ENCODE measurements at places on chromosomes 1 and 21.

DNA sequence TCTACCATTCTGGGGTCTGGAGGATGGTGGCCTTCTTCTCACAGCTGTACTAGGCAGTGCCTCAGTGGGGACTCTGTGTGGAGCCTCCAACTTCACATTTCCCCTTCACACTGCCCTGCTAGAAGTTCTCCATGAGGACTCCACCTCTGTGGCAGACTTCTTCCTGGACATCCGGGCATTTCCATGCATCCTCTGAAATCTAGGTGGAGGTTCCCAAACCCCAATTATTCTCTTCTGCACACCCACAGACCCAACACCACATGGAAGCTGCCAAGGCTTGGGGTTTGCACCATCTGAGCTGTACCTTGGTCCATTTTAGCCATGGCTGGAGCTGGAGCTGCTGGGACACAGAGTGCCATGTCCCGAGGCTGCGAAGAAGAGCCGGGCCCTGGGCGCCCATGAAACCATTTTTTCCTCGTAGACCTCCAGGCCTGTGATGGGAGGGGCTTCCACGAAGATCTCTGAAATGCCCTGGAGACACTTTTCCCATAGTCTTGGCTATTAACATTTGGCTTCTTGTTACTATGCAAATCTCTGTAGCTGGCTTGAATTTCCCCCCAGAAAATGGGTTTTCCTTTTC, 170.5 kb downstream of the FOXD2 start:
- H3K27ac ChIP-seq = no peak overlapping the region
- H3K4me3 ChIP-seq = no peak overlapping the region
- H3K4me1 ChIP-seq = no peaks in the 10 kb centered on the region
- H3K27me3 ChIP-seq = no peaks in the 10 kb centered on the region

DNA sequence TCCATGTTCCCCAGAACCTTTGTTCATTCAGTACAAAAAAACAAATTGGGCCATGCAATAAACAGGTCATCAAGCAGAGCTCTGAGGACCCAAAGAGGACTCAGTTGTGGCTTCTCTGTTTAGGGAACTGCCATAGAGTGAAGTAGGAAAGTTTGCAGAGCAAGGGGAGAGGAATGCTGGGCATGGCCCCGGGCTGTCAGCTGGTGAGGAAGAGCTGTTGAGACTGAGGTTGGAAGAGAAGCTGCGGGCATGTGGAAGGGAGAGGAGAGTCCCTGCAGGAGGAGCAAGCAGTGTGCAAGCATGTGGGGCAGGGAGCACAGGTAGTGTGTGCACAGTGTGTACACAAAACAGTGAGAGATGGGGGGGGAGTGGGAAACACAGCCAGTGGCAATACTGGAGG, 71.8 kb downstream of the NTPCR start:
- H3K36me3 ChIP-seq = no peaks in the 10 kb centered on the region
- H3K4me3 ChIP-seq = no peak overlapping the region
- no peaks in the 10 kb centered on the region for H3K27me3 ChIP-seq

DNA sequence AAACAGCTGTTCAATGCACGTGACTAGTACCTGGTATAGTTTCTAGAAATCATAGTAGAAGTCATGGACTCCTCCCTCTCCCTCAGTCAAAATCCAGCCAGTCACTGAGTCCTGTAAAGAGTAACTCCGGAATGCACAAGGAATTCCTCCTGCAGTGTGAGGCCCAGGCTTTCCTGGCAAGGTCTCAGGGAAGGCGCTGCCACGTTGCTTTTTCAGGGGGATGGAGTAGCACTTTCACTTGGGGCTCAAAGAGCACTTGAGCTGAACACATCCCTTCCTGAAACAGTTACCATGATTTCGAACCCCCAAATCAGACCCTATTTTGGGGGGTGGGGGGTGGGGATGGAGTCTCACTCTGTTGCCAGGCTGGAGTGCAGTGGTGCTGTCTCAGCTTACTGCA, 26.4 kb upstream of the LRRC8D start:
- H3K4me3 ChIP-seq = no peak overlapping the region
- DNase-seq = no peak
- H3K27me3 ChIP-seq = no peaks in the 10 kb centered on the region
- H3K27ac ChIP-seq = no peak overlapping the region
- H3K4me1 ChIP-seq = no peaks in the 10 kb centered on the region

- no peak overlapping the region for H3K27ac ChIP-seq
- H3K4me1 ChIP-seq = peaks cover 18% of the 10 kb centered on the region
- H3K4me3 ChIP-seq = no peak overlapping the region
- H3K27me3 ChIP-seq = no peaks in the 10 kb centered on the region
These were observed 7.8 kb upstream of the CPLANE2 start for GRCh38 chr1:16244650-16245285.

DNA sequence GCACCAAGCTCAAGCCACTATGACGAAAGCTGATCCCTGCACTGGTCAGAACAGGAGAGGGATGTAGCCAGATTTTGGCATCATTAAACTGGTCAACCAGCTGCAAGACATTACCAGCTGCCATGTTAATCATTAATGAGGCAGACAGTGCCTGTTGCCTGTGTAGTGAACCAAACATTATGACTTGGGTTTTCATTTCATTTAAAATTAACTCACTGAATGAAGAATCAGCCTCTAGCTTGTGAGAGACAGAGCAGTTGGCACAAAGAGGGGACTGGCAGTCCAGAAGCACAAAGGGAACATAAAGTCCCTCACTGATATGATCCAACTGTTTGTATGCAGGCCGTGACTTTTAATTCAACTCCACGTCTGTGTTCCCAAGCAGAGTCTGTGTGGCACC, 318.9 kb downstream of the SEC16B start:
- H3K4me1 ChIP-seq = no peaks in the 10 kb centered on the region
- H3K4me3 ChIP-seq = no peak overlapping the region

GRCh38 chr1:199720496-199720895, 307.0 kb upstream of the NR5A2 start:
- H3K27ac ChIP-seq = no peak overlapping the region
- DNase-seq = no peak
- peaks cover 8% of the 10 kb centered on the region for H3K4me1 ChIP-seq
- no peaks in the 10 kb centered on the region for H3K27me3 ChIP-seq
- H3K4me3 ChIP-seq = no peak overlapping the region

- DNase-seq = no peak
- no peak overlapping the region for H3K4me3 ChIP-seq
- no peak overlapping the region for H3K27ac ChIP-seq
- no peaks in the 10 kb centered on the region for H3K36me3 ChIP-seq
These were observed 5.7 kb upstream of the UBE4B start for GRCh38 chr1:10027027-10027426.

DNA sequence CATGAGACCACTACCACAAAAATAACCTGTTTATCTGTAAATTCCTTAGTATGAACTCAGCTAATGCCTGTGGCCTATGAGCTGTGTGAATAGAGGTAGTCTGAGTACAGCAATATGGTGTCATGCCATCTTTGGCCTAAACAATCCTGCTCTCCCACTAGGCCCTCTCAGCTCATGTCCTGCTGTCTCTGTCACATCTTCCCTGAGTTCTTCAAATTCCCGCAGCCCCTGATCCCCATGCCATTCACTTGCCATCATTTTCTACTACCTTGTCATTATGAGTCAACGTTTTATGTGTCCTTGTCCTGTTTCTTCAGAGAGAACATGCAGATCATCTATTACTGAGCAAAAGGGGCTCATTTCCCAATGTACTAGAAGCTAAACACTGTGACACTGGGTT, 125.6 kb downstream of the SPATA46 start:
- no peaks in the 10 kb centered on the region for H3K27me3 ChIP-seq
- DNase-seq = no peak
- no peak overlapping the region for H3K4me3 ChIP-seq

DNA sequence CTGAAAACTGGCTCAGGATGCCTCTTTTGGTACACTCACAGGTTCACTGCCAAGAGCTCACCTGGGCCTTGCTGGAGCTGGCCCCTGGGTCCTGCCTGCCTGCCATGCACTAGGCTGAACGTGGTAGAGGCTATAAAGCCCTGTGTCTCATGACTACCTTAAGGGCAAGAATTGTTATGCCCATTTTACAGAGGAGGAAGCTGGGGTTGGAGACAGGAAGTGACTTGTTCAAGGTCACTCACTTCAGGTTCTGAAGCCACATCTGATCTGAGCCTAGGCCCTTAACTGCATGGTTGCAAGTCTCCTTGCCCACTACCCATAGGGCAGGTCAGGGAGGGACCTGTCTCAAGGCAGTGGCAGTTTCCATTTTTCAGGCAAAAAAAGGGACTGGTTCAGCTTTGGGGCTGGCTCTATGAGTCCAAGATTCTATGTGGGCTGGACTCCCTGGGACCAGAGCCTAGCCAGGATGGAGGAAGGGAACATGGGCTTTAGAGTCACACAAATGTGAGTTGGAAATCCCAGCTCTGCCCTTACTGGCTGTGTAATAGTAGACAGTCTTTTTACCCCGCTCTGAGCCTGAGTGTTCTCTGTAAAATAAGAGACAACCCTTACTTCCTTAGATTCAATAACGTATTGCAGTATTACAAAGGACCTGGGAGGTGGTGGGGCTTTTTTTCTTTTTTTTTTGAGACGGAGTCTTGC, 7.8 kb downstream of the STK40 start:
- H3K4me1 ChIP-seq = peaks cover 27% of the 10 kb centered on the region
- no peaks in the 10 kb centered on the region for H3K27me3 ChIP-seq
- no peak overlapping the region for H3K4me3 ChIP-seq
- H3K36me3 ChIP-seq = 0 out of 2 replicates have a peak, but pooled peaks cover 7% of the 10 kb centered on the region

- no peaks in the 10 kb centered on the region for H3K27me3 ChIP-seq
- H3K27ac ChIP-seq = no peak overlapping the region
- H3K4me1 ChIP-seq = peaks cover 9% of the 10 kb centered on the region
- DNase-seq = no peak
- no peak overlapping the region for H3K4me3 ChIP-seq
These were observed 10.3 kb downstream of the NPR1 start for GRCh38 chr1:153688736-153689328.

DNA sequence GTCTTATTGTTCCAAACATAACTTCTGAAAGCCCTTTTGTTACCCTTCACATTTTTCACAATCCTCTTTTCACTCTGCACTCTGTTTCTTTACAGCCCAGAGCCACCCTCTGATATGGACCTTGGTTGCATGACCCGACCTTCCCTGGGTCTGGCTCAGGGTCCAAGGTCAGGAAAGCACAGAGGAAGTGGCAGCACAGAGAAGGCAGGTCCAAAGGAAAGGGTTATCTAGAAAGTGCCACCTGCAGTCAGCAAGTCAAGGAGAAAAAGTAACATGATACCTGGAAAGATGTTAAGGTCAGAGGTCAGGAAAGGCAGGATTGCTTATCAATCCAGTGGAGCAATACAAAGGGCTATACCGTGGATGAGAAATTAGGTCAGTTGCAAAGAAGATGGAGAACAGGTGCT, 18.4 kb downstream of the BCAR3 start:
- peak overlapping the region; percentile 1 for H3K4me3 ChIP-seq
- peaks cover 83% of the 10 kb centered on the region for H3K36me3 ChIP-seq
- peak overlapping the region; percentile 86 for H3K27ac ChIP-seq
- H3K4me1 ChIP-seq = peaks cover 87% of the 10 kb centered on the region
- no peak for DNase-seq

GRCh38 chr1:208108213-208108608, 136.0 kb downstream of the PLXNA2 start:
- peak overlapping the region; percentile 73 for H3K27ac ChIP-seq
- DNase-seq = peak; percentile 95
- no peaks in the 10 kb centered on the region for H3K36me3 ChIP-seq
- H3K27me3 ChIP-seq = no peaks in the 10 kb centered on the region
- H3K4me1 ChIP-seq = peaks cover 67% of the 10 kb centered on the region
- no peak overlapping the region for H3K4me3 ChIP-seq

Measured in PC-9 (cell line).